ENCODE measurements at places on chromosomes 4 and X.

GRCh38 chr4:154390324-154390723 is 101.3 kb downstream of the DCHS2 start:
- no peak for DNase-seq

DNA sequence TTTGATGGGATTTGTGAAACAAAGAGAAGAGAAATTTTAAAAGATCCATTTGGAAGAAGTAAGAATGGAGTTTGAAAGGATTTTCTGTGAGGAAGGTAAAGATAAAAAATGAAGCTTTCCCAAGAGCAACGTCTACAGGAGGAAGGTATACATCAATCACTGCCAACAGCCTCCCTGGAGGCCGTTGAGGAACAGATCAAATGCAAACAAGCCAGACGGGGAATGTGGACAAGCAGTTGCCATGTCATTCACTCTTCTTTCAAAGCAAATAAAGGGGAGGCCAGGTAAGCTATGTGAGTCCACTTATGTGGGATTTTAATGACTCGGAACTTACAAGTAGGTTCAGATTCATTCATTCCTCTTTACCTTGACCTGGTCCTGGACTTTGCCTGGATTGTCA is 1020.5 kb upstream of the AGA start:
- no peak for DNase-seq

GRCh38 chr4:15488136-15488535 is 18.5 kb downstream of the CC2D2A start:
- DNase-seq: no peak

GRCh38 chr4:244471-244870 is 60.8 kb downstream of the ZNF732 start:
- peak; percentile 24 for DNase-seq

DNA sequence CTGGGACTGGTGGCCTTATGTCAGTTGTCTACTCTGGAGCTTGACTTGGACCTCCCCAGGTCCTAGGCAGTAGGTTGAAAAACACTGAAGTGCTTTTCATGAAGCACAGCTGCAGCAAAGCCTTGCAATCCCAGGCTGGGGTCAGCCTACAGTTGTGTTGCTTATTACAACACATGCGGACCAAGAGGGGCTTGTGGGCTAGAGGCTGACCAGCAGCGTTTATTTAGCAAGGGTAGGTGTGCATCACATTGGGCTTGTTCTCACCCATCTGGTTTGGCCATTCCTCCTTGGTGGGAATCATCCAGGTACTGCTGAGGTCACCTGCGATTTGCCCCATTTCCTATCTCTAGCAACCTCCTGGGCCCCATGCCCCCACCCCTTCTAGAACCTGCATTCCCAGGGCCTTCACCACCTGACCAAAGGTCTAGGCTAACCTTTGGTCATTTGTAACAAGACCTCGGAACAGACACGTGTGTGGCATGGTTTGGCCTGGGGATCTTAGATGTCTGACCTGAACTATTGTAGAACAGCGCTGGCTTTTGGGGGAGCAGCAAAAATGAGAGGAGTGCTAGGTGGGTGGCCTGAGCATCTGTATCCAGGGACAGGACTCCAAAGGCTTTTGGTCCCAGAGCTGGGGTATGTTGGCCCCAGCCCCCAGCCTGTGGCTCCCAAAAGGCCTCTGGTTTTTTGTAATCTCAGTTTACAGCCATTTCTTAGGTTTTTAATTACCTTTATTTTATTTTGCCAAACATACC is 3.0 kb downstream of the RPL10 start:
- DNase-seq: no peak

- DNase-seq: no peak
Measured at GRCh38 chr4:108371282-108371681, 202.6 kb upstream of the LEF1 start.

All from NK-92 treated with Interleukin-12 subunit alpha and Interleukin-12 subunit beta, amount 100 ng/mL, for 24 hours (cell line).